Inflammatory macrophage treated with lipopolysaccharide for 1 hour (primary cell): ENCODE measurements at places on chromosomes 6 and 20.

GRCh38 chr20:13736436-13737191 lies 48.1 kb downstream of the ESF1 start:
- no peak for DNase-seq

DNA sequence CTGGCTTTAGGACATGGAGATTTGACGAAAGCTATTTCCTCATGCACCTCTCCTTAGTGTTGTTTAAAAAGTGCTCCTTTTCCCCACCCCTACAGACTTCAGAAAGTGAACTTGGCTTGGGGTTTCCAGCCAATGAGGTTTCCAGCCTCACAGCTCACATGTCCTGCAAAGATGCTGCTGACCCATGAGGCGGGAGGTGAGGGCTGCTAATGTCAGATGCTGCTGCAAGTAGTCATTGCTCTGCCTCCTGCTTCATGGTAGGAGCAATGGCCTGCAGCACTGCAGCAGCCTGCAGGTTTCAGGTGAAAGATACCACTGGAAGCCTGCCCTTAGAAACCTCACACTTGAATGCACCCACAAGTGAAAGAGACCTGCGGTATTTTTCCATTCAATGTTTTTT lies 112.8 kb downstream of the LAMP5 start:
- DNase-seq = no peak

GRCh38 chr6:12929678-12930077 lies 213.1 kb downstream of the PHACTR1 start:
- DNase-seq = no peak

DNA sequence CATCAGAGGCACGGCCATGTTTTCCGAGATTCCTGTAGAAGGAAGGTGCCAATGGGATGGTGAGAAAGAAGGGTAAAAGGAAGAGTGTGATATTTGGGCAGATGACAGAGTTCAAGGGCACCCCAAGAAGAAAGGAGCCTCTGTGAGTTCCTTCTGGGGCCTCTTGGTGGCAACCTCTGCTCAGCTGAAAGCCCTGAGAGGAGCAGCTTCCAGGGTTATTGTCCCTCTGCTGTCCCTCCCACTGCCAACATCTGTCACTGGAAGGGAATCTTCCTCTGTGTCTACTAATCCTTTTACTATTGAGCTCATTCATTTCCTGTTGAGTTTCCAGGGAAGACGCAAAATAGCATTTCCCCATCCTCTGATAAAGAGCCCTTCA lies 40.0 kb upstream of the KCNK16 start:
- no peak for DNase-seq

- no peak for DNase-seq
Measured at GRCh38 chr20:38243709-38244020, 16.9 kb downstream of the KIAA1755 start.

DNA sequence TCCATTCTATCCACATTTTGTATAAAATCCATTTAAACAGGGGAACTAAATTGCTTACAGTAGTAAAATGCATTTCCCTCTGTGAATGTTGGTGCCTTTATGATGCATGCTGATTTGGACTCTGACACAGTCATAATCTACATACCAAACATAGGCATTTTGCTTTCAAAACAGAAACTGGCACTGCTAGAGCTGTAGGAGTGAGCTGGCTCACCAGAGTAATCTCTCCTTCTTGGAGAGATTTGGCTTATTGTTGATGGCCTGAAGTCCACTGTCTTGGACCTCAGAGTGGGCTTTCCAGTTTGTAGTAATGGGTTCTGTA lies 363.2 kb upstream of the FLRT3 start:
- DNase-seq = no peak

- DNase-seq = no peak
Measured at GRCh38 chr20:3431109-3431508, 23.6 kb upstream of the DNAAF9 start.

GRCh38 chr6:163671791-163672190 lies 257.3 kb downstream of the QKI start:
- no peak for DNase-seq

GRCh38 chr20:37994512-37994911 lies 38.7 kb downstream of the TTI1 start:
- no peak for DNase-seq

DNA sequence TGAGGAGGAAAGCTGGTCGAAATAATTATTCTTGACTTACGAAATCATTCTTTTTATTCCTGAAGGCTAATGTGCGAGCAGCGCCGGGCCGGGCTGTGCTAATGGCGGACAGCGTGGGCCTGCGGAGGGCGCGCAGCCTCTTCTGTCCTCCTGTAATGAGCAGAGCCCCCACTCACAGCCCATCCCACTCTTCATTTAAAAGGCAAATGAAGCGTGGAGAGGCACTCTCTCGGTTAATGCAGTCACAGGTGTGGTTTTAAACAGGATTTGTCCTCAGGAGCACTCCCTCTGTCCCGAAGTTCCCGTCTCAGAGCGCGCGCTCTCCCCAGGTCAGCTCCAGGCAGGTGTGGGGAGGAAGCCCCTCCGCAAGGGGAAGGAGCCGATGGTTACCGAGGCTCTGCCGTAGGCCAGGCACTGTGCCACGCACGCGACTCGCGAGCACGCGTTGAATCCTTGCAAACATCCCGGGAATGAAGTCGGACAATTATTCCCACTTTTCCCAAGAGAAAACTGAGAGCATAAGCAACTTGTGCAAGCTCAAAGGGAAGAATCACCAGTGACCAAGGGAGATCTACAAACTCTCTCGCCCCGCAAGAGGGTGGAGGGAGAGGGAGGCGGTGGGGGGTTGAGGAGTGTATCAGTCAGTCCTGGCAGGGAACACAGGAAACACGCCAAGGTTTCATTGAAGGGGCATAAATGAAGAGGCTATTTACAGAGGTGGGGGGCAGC lies 35.5 kb upstream of the ZFAND3 start:
- no peak for DNase-seq

DNA sequence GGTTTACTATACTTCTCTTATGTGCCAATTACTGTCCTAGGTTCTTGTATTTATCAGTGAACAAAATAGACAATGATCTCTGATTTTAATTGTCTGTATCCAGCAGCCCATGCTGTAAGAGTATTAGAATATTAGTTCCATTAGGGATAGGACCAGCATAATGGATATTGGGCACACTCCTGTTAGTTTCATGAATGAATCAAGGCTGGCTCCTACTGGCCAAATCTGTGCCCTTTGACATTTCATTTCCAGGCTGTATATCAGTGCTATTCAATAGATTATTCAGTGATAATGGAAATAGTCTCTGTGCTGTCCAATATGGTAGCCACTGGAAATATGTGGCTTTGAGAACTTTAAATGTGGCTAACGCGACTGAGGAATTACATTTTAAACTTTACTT lies 1007.9 kb upstream of the FLRT3 start:
- DNase-seq = no peak

GRCh38 chr6:43298565-43299337 lies 691 bp downstream of the SLC22A7 start:
- DNase-seq = no peak

DNA sequence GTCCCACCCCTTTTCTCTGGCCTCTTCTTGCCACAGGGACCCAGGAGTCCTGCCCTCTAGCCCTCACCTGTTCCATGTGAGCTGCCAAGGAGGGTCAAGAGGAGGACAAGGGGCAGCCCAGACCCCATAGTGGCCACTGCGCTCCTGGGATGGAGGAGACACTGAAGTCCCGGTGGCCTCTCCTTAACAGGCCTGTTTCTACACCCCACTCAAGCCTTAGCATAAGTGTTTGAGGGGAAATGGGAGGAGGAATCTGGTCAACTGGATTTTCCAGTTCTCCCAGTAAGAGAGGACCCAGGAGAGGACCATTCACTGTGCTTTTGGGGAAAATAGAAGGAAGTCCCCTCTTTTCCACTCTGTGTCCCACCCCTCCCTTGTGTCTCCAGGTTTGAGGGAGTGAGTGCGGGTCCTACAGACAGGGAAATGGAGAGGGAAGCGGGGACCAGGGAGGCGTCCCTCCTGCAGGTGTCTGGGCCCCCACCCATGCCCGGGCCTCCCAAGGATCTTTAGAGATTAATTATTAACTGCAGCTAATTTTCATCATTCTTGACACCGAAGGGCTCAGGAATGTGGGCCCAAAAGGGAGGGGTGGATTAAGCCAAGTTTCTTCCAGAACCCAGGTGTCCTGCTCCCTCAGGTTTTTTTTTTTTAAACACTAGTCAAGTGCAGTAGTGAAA lies at the start of gene SFTA2:
Gene SFTA2, minus strand, starts transcription at position 202 of the 677 bp plus-strand sequence. Its CDS starts 74 bp downstream, at position 128.
- DNase-seq = no peak

DNA sequence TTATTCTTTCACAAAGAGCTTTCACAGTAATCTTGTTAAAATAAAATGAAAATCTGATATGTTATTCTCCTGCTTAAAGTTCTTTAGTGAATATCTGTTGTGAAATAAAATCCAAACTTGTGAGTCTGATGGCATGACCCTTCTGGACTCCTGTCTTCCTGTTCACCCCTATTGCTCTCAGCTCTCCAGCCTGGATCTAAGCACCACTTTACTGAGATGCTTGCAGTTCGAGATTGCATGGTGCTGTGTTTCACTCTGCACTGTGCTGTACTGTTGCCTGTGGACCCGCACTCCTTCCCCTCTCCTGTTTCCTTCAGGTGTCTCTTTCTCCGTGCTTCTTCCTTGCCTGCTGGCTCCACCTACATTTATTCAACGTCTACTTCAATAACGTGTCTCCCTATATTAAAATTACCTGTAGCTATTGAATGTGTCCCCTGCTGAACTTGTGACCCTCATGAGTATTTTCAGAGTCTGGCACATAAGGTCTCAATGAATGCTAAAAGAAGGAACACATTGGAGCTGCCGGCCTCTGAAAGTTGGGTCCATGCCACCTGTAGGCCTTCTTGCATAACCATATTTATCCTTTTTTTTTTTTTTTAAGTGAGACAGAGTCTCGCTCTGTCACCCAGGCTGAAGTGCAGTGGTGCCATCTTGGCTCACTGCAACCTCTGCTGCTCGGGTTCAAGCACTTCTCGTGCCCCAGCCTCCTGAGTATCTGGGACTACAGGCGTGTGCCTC lies 100.1 kb downstream of the ARID1B start:
- no peak for DNase-seq

DNA sequence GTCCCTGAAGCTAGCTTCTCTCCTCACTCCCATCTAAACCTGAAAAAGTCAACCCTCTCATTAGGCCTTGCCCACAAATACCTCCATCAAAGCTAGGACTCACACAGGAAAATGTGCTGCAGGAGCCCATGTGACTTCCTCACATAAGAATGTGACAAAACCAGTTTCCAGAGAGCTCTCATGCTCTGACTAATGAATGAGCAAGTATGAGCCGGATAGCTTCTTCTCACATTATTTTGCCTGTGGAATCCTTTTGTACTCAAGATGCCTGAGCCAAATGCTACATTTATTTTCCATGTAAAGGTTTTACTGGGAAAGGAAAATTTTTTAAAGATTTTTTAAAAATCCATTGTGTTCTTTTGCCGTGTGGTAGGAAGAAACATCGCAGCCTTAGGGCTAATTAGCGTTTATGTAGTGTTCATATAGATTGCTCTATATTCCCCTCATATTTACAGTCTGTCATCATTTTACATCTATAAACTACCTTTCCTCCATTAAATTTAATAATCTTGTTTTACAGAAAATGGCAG lies 68.6 kb upstream of the CCN6 start:
- DNase-seq = no peak

DNA sequence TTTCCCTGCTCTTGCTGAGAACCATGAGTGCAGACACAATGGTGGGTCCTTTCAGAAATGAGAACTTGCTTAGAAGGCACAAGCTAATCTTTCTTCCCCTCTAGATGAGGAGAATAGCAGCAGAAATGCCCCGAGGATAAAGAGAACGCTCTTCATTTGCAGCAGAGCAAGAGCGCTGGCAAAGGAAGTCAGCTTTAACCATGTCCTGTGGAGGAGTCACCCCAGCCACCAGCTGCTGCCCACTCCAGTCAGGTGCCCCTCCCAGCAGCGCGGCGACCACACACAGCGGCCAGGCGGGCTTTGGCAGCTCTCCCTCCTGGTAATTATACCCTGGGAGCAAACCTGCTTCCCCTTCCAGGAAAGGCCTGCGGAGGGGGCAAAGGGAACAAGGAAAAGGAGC lies 42.4 kb upstream of the EMILIN3 start:
- no peak for DNase-seq

DNA sequence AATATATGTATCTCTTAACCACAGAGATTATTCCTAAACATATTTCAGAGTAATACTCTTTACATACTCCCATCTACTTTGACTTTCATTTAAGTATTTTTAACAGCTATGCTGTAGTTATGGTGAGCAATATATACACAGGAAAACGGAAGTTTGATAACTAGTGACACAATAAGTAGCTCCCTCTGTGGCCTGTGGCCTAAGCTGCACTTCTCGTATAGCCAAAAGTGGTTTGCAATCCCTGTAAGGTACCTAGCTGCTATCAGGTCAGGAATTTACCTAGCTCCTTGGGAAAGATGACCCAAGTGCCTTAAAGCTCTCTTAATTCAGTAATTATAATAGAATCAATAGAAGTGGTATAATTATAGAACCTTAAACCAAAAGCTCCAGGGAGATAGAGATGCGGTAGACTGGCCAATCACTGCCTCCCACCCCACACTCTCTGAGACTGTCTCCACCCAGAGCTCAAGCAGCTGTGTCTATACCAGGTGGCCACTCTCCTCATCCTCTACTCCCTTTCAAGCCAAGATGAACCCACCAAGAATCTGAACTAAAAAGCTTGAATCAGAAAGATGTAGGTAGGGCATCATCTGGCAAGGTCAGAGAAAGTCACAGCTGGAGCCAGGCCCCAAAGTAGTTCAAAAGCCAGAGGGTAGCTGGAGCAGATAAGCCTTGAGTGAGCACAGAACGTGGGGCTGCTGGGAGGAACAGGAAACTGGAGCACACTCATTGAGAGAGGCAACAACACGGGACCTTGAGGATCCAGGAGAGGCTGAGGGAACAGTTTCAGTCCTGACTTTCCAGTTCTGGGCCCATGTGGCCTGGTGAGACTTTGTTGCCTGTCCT lies 84.9 kb upstream of the ASF1A start:
- peak; percentile 49 for DNase-seq

GRCh38 chr6:27886073-27886472 lies 26.1 kb downstream of the OR2B2 start:
- DNase-seq = no peak

- no peak for DNase-seq
Measured at GRCh38 chr20:1328680-1329330, at the start of gene SDCBP2. Gene SDCBP2, minus strand, starts transcription at chr20:1329139. Its CDS starts 8,723 bp downstream, at chr20:1320416.

DNA sequence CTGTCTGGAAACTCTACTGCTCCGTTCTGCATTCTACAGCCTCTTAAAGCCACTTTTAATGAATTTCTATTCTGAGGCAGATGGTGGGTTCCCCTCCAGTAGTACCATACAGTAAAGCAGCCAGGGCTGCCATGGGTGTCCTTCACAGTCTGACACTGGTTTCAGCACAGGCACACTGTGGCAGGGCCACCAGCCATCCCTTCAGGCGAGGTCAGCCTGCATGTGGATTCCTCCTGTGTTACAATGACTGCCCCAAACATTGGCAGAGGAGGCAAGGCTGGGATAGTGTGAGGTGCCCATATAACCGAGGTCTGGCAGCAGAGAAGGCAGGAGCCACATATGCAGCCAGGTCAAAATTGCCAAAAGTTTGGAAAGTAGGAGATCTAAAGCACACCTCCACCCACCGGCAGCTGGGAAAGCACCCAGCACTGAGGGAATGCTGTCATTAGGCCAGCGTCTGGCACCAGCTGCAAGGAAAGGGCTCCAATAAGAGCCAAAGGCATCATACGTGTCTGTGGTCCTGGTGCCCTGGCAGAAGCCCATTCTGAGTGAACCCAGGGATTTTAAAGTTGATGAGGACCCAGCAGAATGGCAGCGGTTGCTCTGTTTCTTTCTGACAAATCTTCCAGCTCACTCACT lies 24.0 kb downstream of the STK35 start:
- DNase-seq = no peak
